NCI-H1694 treated with DMSO at 0.1 percent for 48 hours (cell line): ENCODE measurements at places on chromosomes 5 and 9.

- no peak for DNase-seq
These were observed 145.3 kb downstream of the PLK2 start for GRCh38 chr5:58314356-58315210.

- no peak for DNase-seq
These were observed 212.1 kb downstream of the IZUMO3 start for GRCh38 chr9:24333629-24334028.

GRCh38 chr9:79155308-79155707, 416.5 kb upstream of the TLE4 start:
- no peak for DNase-seq

DNA sequence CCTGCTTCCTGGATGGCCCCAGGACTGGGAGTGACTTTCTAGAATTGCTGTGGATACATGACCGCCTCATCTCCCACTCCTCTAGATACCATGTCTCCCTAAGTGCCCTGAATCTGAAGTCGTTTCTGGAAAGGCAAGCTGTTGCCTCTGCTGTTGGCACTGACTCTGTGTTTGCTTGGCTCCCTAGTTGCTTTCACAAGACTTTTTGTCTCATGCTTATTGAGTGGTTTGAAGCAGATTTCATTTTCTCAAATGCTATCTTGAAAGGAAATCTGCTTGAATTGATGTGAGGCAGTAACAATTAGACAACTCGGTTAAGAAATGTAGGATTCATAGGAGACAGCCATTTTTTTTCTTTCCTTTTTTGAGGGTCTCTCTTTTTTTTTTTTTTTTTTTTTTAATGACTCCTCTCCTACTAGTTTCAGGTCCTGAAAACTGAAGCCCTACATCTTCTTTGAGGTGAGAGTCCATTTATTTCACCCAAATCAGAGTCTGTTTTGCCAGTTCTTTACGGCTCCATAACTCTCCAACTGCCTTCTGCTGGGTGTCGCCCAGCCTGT, 65.9 kb downstream of the PRDM6 start:
- no peak for DNase-seq

DNA sequence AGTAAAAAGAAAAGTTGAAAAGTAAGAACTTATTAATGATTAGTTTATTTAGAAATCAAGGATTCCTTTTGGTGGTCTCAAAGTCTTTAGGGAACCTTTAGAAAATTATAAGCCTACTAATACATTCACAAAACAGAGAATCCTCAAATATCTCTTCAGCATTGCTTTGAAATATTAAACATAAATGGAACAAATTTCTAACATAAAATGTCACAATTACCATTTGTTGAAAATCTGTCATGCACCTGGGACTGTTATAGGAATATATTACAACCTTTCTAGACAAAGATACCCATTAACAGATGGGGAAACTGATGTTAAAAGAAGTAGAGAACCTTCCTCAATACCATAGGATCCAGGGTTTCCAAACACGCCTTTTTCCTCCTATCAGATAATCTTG, 83.2 kb downstream of the LHFPL2 start:
- DNase-seq: no peak

- peak; percentile 15 for DNase-seq
These were observed 485.6 kb downstream of the ZSWIM6 start for GRCh38 chr5:61817472-61818326.

DNA sequence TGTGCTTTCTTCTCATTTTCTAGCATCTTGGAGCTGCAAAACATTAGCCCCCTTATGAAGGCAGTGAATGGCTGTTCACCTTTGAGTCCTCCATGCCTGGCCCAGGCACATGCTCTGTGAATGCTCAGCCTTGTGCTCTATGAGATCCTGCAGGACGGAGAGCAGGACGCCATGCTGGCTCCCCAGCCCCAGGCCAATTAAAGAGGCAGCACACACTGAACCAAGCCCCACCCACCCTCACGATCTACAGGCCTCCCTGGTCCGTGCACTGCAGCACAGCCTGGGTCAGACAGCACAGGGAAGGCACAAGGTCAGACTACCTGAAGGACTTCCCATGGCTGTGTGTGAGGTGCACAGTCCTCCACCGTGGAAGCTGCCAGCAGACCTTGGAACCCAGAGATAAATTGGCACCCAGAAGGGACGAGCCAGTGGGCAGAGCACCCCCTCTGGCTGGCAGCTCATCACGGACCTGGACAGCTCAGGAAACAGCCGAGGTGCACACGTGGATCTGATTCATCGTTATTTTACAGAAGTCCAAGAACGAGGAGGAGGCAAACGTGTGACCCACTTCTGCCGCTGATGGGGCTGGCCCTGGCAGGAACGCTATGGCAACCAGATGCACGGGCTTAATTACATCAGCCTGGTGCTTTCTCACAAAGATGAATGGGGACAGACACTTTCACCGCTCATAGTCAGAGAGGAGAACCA, 59.5 kb downstream of the OLFM1 start:
- DNase-seq: peak; percentile 62

DNA sequence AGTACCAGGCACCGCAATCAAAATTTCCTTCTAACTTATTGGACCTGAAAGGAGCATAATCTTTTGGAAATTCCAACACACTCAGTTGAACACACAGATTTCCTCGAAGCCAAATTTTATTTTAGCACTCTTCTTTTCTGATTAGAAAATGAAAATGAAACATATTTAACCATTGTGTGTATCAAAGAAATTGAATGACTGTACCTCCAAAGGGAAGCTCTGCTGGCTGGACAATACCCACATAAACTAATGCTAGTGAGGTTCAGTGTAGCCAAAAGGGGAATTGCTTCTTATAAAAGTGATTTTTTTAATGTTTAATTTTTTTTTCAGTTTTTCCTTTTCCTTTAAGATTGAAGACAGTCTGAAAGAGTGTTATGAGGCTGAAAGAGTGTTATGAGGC, 239.6 kb upstream of the NREP start:
- DNase-seq: no peak

DNA sequence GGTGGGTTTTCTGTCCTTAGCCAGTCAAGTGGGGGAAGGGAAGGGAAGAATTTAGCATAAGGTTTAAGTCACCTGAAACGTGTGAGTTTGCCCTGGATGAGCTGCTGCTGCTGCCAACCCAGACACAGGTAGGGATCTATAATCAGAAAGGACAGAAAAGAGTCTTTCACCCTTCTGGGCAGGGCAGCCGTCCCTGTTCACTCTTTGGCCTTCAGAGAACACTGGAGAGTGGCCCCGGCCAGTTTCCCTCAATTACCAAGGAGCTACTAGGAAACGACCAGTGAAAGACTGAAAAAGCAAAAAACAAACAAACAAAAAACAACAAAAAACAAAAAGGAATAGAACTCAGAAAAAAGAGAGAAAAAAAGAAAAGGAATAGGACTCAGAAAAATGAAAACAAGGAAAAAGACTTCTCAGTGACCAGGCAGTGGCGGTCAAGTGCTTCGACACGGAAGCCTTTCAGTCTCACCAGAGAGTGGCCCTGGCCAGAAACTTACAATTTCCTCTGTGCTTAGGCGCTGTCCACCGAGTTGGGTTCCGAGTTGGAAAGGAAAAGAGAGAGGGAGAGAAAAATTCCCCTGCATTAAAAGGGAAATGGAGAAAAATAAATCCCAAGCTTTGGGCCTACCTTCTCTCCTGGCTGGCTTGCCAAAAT, 2.5 kb upstream of the GM2A start:
- no peak for DNase-seq

DNA sequence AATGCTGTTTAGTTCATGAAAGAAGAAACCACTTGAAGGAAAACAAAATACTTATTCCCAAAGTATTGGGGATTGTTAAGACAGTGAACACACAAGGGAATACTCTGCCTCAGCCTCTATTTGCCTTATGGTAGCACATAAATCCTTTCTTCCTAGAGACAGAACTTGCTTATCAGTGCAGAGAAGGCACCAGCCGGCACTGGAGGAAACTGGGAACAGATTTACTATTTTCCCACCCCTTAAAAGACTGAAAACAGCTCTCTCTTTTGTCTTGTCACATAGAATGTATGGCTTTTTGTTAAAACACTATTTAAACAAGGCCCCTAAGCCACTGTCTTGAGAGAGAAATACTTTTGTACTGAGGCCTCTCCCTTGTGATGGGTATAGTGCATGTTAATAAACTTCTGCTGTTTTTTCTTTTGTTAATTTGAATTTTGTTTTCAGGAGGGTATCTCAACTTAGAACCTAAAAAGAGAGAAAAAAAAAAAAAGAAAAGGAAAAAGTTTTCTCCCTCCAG, 40.7 kb upstream of the EDIL3 start:
- DNase-seq: no peak

DNA sequence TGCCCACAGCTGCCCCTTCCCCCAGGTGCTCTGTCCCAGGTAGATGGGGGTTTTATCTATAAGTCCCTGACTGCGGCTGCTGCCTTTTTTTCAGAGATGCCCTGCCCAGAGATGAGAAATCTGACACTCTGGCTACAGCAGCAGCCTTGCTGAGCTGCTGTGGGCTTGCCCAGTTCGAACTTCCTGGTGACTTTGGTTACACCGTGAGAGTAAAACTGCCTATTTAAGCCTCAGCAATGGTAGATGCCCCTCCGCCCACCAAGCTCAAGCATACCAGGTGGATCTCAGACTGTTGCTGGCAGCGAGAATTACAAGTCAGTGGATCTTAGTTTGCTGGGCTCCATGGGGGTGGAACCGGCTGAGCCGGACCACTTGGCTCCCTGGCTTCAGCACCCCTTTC, 56.8 kb downstream of the MINAR2 start:
- DNase-seq: no peak

- no peak for DNase-seq
These were observed 131.6 kb upstream of the OSMR start for GRCh38 chr5:38714240-38714639.

DNA sequence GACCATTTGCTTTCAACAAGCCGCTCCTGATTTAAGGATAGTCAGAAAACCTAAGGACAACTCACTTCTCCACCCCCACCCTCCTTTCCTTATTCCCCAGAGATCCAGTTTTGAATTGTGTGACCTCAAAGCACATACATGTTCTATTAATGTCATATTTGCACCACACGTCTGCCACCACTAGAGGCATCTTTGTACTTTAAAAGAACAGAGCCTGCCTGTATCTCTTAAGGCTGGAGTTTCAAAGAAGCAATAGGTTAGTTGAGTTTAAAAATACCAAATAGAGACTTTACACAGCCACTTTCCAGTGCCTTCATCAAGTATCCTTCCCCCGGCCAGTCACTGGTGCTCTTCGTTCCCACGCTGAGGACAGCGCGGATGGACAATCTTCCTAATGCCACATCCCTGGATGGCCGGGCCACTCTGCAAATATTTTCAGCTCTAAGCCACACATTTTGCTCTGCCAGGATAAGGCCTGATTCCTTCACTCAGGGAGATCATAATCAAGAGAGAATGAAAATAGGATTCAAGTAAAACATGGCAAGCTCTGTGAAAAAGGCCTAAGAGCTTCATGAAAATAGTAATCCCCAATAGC, 146.3 kb downstream of the SNCAIP start:
- no peak for DNase-seq

DNA sequence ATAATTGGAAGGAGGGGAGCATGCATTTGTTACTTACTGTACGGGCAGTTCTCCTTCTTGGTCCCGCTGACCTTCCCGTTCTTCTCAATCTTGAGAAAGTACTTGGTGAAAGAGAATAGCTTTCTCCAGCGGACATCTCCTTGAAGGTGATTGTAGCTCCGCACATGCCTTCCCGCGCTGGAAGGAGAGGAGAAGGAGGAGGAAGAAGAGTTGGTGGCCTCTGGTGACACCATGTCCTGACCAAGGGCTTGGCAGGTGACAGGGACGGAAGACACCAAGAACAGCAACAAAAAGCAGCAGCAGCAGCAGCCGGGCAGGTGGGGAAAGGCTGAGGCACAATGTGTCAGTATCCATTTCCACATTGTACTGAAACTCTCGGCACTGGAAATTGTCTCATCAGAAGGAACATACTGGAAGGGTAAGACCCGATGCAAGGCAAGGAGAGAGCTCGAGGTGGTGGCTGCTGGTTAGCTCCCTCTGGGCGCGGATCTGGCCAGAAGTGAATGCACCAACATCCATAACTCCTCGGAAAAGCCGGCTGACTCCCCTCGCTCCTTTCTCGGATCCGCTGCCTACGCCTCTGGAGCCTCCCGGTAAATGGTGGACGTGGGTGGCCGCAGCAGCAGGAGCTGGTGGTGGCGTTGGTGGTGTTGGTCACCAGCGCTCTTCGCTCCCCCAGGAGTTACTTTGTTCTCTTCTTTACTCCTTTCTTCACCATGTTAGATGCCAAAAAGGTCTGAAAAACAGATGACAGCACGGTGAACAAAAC, 715 bp downstream of the FGF10 start:
- no peak for DNase-seq

DNA sequence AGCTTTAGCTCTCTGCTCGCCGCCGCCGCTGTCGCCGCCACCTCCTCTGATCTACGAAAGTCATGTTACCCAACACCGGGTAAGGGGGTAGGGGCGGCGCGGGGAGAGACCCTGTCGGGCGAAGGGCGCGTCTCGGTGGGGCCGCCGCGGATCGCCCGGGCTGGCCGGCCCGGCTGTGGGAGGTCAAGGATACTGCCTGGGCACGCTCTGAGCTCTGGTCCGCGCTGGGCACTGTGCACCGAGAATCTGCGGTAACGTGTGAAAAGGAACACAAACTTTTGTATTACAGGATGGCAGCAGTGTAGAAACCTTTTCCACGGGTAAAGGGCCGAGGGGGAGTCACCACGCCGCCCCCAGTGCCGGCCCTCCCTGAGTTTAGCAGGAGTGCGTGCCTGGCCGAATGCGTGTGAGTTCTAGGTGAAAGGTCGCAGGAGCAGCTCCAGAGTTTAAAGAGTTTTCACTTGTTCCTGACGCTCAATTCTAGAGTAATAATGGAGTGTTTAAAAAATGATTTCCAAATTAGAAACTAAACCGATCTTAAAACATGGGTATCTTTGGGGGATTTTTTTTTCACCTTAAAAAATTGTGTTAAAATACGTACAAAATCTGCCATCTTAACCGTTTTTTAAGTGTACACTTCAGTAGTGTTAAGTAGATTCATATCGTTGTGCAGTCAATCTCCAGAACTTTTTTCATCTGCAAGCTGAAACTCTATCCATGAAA, at the start of gene HSDL2:
Gene HSDL2, plus strand, starts transcription at position 7 of the 723 bp plus-strand sequence. Its CDS starts 56 bp downstream, at position 63.
- DNase-seq: no peak

GRCh38 chr9:11457825-11458790, 845.3 kb upstream of the PTPRD start:
- peak; percentile 95 for DNase-seq

GRCh38 chr9:15277400-15278090, 29.5 kb downstream of the TTC39B start:
- peak; percentile 22 for DNase-seq

- no peak for DNase-seq
These were observed 91.1 kb downstream of the PRDM6 start for GRCh38 chr5:123180178-123180577.
